ENCODE measurements at places on chromosomes 2 and 18.

GRCh38 chr18:2979871-2980790, 32.8 kb downstream of the LPIN2 start:
- no peak for DNase-seq

GRCh38 chr2:162586311-162586710, 242.4 kb downstream of the GCA start:
- no peak for DNase-seq

- no peak for DNase-seq
Measured at GRCh38 chr2:133952420-133952819, 301.5 kb upstream of the MGAT5 start.

DNA sequence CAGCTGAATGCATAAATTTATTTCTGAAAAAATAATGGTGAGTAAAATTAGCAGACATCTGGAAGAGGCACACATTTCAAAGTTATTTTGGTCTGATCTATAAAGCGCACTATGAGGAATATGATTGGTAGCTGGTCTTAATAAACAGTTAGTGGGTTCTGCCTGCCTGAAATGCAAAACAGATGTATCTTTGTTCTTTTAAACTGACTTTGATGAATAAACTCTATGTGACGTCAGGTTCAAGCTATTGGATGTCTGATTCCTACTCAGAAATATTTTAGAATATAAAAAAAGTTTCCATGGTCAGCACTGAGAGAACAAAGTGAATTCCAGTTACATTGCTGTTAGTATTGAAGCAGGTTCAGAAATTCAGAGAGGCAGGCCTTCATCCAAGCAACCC, 136.4 kb downstream of the TPGS2 start:
- DNase-seq = no peak

DNA sequence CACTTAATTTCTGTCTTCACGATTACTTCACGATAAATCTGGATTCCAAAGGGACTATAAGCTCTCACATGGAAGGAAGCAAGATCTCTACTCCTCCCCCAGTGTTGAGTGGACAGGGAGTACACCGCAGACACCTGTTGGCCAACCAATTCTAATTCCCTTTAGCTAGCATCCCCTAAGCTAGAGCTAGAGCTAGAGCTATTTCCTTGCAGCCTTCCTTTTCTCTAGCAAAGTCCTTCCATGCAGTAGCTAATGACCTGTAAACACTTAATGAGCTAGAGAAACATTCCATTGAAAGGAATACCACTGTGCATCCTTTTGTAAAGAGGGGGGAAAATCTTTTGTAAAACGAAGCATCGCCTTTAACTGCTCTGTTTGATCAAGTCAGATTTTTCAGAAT, 56.5 kb downstream of the BCL11A start:
- no peak for DNase-seq

GRCh38 chr2:143177096-143177786, 48.0 kb downstream of the ARHGAP15 start:
- no peak for DNase-seq

DNA sequence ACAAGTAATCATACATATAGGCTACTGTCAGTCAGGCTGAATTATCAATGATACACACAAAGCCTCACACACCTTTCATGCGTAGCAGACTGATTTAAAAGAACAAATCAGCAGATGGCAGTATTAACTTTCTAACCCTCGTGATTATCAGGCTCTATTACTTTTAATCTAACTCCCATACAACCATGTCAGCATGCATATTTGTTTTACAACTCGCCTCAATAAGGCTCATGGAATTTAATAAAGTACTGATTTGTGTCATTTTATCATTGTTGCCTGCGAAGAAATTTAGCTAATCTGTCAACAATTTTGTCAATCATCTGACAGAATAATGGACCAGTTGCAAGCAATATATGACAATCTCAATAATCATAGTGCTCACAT, 82.8 kb downstream of the SLC25A12 start:
- DNase-seq = no peak

- no peak for DNase-seq
Measured at GRCh38 chr18:59035591-59035990, 104.1 kb upstream of the SEC11C start.

GRCh38 chr2:205773989-205774388, 91.7 kb downstream of the NRP2 start:
- no peak for DNase-seq

GRCh38 chr18:32848826-32849225, 76.0 kb upstream of the KLHL14 start:
- no peak for DNase-seq

DNA sequence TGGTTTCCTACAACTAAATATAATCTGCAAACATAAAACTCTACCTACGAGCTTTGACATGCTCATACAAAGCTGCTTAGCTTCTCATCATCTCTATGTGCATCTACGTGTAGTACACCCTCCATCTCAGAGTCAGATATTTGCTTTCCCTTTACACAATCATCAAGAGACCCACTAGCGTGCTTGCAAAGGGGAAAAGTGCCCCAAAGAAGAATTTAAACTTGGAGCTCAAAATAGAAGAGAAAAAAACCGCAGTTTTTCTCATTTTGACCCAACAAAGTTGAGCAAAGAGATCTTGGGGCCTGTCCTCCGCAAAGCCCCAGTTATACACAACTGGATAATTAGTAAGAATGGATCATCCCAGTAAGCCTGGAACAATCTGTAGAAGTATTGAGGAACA, 104.1 kb downstream of the PAX3 start:
- DNase-seq = no peak

DNA sequence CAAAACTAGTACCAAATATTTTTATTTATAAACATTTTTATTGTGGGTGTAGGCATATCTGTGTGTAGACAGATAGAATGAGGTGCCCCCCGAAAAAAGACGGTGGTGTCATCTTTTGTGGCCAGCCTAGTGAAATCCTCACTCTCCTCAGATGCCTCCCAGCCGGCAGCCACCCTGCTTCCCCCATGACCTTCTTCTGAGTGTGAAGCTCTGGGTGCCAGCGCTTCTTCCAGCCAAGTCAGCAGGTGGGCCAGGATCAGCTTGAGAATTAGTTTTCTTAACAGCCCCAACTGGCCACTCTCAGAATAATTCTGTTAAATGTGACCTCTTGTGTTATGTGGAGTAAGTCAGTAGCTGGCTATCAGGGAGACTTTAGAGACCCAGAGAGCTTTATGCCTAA, 229.6 kb upstream of the FOSL2 start:
- no peak for DNase-seq

- DNase-seq = no peak
Measured at GRCh38 chr2:216698293-216698692, 2.9 kb upstream of the IGFBP5 start.

GRCh38 chr2:2793925-2794560, 463.0 kb upstream of the MYT1L start:
- no peak for DNase-seq

DNA sequence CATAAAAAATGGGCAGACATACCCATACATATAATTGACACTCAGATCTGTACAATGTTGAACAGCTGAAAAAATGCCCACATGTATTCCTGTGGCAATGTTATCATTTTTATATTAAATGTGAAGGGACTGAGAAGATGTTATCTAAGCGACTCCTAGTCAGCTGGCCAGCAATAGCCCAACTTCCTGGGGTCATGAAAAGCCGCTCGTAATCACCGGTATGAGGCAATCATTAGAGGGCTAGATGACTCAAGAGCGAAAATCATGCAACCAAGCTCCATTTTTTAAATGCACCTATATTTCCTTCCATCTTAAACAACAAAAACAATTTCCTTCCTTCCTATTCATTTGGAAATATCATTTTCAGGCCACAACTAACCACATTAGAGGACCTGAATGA, 274.6 kb upstream of the CCDC68 start:
- no peak for DNase-seq

- DNase-seq = no peak
Measured at GRCh38 chr2:158567208-158567607, 110.5 kb downstream of the PKP4 start.

- no peak for DNase-seq
Measured at GRCh38 chr2:239179851-239180371, 220.9 kb downstream of the HDAC4 start.

DNA sequence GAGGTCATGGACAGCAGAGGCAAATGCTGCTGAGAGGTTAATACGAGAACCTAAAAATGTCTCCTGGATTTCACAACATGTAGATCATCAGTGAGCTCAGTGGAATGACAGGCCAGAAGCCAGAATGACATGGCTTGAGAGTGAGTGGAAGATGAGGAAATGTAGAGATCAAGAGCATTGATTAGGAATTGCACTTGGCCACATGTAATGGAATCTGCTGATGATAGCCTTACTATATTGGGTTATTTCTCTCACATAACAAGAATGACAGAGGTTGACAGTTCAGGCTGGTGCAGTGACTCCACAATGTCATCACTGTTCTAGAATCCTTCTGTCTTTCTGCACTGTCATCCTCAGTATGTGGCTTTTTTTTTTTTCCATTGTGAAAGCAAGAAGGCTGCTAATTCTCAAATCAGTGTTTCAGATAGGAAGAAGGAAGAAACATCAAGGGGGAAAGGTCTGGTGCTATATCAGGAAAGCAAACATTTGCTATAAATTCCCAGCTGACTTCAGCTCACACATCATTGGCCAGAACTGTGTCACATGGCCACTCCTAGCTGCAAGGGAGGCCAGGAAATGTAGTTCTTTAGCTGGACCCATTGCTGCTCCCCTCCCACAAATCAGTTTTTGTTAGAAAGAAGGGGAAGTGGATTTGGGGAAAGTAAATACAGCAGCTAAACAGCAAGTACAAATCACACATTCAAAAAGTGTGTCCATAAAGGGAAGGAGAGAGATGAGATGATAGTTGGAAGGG, 127.2 kb downstream of the FAM161A start:
- DNase-seq = no peak

DNA sequence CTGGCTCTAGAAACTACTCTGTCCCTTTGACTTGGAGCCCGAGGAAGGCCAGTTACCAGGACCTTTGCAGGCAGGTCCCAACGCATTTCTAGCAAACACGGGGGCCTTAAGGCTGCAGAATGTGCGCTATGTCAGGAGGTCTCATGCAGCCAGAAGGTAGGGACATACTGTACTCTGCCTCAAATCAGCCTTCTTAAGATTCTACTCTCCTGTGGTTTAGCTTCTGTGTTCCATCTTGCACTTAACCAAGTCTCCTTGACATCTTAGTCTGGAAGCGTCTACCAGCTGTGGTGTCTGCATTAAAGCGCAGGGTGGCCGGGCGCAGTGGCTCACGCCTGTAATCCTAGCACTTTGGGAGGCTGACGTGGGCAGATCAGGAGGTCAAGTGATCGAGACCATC, 65.5 kb downstream of the STEAP3 start:
- no peak for DNase-seq

GRCh38 chr2:215698566-215698965, 262.7 kb upstream of the FN1 start:
- DNase-seq = no peak

GRCh38 chr2:20196657-20197161, 28.2 kb downstream of the SDC1 start:
- DNase-seq = no peak

DNA sequence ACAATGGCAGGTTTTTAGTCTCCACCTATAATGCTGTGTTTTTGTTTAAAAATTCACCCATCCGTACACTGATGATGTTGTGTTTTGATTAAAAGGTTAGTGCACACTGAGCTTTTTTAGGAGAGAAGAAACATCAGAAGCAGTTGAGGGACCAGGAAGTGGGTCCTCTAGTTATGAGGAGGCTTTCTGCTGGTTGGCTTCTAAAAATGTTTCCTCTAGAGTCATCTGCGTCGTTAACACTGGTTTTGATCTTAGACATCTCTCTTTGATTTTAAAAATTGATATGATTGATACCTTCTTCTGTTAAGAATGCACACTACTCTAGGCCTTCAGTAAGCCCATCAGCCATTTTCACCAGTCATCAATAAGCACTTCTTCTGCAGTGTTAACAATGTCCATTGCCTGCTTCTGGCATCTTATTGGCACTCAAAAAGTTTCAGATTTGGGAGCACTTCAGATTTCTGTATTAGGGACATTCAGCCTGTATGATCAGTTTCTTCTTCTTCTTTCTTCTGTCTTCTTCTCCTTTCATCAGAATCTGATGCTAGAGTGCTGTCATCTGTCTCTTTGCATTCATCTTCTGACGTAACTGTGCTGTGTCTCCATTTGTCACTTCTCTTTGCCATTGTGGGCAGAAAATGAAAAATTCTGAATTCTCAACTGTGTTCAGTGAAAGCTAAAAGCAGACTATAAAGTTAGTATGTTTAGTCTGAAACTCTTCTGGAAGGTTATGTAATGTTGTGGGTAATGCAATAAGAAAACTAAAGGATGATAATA, 56.3 kb downstream of the PHLPP1 start:
- DNase-seq = no peak

GRCh38 chr2:108612514-108613183, 78.4 kb downstream of the LIMS1 start:
- DNase-seq = peak; percentile 4

GRCh38 chr2:127185093-127185492, 35.0 kb downstream of the CYP27C1 start:
- DNase-seq = no peak

DNA sequence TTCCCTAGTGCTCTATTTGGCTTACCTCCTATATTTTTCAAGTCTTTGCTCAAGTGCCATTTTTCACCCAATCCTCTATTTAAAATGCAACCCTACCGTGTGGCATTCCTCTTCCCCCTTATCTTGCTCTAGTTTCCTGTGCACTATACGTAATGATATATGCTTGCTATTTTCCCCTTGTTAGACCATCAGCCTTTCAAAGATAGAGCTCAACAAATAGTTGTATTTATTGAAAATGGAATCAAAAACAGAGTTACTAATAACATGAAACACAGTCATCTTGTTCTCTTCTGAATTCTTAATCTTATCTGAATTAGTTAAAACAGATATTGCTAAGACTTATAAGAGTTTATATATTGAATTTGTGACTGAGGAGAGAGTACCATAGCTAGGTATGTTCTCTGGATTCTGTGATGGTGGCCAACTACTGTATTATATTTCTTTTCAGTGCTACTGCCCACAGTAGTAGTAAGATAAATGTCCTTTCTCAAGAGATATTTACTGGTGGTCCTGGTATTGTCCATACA, 55.3 kb downstream of the CAB39 start:
- DNase-seq = no peak

DNA sequence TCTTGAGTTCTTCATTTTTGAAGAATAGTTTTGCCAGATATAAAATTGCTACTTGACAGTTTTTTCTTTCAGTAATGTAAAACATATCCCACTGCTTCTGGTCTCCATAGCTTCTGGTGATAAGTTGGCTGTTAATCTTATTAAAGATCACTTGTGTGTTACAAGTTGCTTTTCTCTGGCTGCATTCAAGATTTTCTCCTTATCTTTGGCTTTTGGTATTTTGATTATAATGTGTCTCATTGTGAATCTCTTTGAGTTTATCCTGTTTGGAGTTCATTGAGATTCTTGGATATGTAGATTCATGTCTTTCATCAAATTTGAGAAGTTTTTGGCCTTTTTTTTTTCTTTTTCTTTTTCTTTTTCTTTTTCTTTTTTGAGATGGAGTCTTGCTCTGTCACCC, 20.2 kb upstream of the ADNP2 start:
- DNase-seq = no peak

DNA sequence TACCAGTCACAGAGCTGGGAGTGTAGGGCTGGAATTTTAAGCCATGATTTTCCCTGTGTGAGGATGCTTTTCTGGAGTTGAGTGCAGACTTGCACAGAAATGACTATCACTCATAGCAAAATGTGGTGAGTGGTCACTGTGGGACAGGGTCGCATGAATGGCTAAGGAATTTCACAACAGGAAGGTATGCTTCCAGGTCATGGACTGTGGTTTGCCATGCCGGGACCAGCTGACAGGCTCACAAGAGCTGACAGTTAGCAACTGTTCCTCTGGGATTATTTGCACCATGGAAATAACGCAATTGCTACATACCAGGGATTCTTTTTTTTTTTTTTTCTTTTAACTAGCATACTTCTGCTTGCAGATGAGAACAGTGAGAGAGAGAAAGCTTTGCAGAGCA, 3.8 kb upstream of the UXS1 start:
- DNase-seq = no peak

Data from stimulated activated CD8-positive, alpha-beta memory T cell treated with anti-CD3 and anti-CD28 coated beads, Interleukin-7, amount 100 ng/mL, for 1 hour (primary cell).